ENCODE measurements at places on chromosomes 5 and 9.

GRCh38 chr5:73966451-73966850 is 340.5 kb downstream of the ARHGEF28 start:
- no peak for DNase-seq

DNA sequence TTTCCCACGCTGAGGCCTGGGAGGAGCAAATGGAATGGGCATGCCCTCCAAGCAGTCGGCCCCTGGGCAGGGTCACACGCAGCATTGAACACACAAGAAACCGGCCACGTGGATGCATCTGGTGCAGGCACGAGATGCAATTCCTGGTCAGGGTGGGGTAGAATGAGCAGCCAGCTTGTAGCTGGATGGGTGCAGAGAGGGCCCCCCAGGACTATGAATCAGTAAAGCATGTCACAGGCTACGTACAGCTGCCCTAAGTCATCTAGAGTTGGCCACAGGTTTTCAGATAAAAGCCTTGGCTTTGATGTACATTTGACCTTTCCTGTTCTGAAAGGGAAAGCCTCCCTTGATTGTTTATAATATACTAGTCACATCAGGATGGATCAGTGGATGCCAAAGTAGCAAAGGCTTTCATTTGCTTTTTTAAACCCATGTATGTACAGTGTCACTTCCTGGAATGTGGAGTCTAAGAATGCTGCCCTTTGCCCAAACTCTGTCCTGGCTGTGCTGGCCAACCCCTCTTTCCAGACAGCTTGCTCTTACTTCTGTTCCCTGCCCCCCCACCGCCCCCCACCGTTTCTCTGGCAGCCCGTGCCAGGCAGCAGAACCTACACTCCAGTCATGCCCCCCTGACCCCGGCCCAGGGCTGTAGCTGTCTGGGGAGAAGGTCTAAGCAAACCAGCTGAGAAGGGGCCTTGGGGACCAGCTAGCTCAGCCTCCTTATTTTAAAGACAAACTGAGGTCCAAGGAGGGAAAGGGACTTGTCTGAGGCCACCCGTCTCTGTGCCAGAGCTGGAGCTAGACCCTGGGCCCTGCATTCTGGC is 169.2 kb downstream of the HSPA4 start:
- peak; percentile 43 for DNase-seq

DNA sequence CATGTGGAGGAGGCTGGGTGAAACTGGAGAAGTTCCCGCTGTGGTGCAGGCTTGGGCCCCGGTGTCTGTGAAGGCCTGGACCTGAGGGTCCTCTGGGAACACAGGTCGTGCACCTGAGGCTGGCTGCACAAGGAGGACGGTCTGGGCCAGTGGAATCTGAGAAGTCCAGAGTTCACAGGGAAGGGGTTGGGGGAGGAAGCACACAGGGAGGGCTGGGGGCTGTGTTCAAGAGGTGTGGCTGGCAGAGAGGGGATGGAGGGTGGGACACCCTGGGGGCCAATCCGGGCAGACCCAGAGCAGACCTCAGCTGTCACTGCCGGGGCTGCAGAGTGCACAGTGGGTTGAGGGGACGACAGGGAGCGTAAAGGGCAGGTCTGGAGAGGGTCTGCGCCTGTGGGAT is 2.6 kb downstream of the SLC9A3 start:
- DNase-seq, result no peak

DNA sequence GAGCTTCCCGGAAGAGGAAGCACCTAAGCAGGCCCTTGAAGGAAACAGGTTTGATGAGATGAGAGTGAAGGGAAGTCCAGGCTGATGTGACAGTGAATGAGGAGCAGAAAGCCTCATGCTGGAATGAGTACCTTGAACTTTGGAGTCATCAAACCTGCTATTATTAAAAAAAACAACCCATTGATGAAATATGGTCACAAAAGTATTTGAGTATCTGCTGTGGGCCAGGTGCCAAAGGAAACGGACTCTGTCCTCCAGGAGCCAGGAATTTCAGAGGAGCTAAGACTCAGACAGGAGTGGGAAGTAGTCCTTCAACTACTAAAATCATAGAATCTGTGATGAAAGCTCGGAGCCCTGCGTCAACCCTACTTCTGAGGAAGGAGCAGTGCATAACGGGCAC is 11.9 kb downstream of the HAND1 start:
- DNase-seq, result no peak

- DNase-seq, result no peak
These were observed 30.7 kb downstream of the TCF7 start for GRCh38 chr5:134145041-134145757.

DNA sequence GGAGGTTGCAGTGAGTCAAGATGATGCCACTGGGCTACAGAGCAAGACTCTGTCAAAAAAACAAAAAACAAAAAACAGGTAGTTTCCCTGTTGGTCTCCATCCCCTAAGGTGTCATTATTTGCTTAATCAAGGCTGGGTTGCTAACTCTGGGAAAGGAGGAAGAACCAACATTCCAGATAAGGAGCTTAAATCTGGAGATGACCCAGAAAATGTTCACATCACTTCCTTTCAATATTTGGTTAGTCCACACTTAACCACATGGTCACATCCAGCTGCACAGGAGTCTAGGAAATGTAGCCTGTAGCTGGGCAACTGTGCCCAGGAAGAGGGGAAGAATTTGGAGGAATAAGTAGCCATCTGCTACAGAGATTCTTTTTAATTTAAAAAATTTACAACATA is 25.9 kb upstream of the MEGF9 start:
- DNase-seq, result no peak

GRCh38 chr9:20811872-20812271 is 127.8 kb downstream of the FOCAD start:
- DNase-seq, result peak; percentile 31

DNA sequence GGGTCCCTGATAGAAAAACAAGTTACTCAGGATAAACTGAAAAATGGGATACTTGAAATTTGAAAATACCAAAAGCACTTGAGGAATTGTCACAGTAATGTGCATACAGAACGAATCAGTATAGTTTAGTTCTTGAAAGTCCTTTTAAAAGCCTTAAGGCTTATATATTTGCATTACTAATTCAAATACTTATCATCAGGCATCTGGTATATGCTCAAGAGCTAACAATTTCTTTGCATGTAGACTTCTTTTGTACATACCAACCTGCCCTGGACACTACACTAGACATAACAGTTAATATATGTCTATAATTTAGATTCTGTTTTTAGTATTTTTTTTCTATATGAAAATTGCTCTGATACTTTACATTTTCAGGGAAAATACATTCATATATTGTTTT is 43.2 kb downstream of the SMIM15 start:
- no peak for DNase-seq

Measured in mesenchymal stem cell (in vitro differentiated cells and primary cell).